ENCODE measurements at places on chromosomes 3 and 15.

DNA sequence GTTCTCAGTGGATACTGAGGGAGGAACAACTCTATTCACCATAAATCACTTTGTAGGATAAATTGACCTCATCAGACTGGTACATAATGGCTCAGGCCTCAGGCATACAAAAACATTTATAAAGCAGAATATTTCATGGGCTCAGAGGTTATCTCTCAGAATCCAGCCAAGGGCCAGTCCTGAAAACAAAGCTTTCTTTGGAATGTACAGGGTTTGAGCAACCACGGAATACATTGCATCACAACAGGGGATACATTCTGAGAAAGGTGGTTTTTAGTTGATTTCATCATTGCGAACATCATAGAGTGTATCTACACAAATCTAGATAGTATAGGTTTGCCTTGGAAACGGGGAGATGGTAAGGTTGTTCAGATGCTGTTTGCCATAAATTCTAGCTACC lies 33.4 kb upstream of the CTDSPL2 start:
- no peak for DNase-seq

GRCh38 chr3:153282355-153282754 lies 120.3 kb downstream of the RAP2B start:
- no peak for DNase-seq

DNA sequence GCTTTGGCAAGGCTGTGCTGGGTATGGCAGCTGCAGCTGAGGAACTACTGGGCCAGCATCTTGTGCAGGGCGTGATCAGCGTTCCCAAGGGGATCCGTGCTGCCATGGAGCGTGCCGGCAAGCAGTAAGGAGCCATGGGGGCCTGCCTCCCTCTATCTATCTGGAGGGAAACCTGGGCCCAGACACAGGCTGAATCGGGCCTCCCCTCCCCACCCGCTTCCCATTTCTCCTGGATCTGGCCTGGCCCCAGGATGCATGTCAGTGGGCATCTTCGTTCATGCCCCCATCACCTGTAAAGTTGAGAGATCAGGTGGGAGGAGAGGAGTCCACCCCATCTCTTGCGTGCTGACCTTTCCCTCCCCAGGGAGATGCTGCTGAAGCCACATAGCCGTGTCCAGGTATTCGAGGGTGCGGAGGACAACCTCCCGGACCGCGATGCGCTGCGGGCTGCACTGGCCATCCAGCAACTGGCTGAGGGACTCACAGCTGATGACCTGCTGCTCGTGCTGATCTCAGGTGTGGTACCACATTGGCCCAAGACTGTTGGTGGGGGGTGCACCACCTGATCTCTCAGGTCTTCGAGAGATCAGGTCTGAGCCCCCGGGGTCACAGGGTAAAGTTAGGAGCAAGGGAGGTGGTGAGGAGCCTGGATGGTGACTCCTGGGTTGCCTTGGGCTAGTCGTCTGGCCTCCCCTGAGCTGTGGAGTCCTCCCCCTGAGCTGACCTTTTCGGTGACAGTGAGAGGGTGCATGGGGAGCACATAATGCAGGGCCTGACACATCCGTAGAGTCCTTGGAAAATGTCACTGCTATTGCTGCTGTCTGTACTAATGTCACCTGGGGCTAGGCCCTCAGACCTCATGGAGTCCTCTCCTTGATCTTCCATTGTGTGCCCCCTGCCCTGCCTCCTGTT lies 3.2 kb downstream of the GLYCTK start:
- DNase-seq, result no peak

DNA sequence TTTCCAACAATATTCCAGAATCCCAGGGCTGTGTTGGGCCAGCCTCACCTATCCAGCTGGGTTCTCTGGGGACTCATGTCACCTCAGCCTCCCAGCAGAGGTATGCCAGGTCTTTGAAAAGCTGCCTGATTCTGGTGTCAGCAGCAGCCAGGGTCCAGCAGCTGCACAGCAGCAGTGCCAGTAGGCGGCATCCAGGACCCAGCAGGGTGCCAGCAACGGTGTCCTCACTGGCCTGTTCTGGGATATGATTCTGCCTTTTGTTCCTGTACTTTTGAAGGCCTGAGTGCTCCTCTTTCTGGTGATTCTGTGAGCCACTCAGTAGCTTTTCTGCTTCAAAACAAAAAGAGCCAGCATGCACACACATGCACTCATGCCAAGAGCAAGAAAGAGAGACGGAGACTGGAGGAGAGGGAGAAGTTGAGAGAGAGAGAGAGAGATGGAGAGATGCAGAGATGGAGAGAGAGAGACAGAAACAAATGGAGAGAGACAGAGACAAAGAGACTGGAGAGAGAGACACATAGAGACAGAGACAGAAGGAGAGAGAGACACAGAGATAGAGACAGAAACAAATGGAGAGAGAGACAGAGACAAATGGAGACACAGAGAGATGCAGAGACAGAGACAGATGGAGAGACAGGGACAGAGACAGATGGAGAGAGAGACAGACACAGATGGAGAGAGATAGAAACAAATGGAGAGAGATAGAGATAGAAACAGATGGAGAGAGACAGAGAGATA lies 205.7 kb downstream of the UACA start:
- DNase-seq, result no peak

- DNase-seq, result no peak
Observed at GRCh38 chr3:113600418-113601182, 68.2 kb downstream of the SIDT1 start.

GRCh38 chr3:73319179-73319769 lies 257.8 kb downstream of the EBLN2 start:
- DNase-seq, result no peak

GRCh38 chr15:58302832-58303231 lies 129.0 kb upstream of the LIPC start:
- DNase-seq, result no peak

DNA sequence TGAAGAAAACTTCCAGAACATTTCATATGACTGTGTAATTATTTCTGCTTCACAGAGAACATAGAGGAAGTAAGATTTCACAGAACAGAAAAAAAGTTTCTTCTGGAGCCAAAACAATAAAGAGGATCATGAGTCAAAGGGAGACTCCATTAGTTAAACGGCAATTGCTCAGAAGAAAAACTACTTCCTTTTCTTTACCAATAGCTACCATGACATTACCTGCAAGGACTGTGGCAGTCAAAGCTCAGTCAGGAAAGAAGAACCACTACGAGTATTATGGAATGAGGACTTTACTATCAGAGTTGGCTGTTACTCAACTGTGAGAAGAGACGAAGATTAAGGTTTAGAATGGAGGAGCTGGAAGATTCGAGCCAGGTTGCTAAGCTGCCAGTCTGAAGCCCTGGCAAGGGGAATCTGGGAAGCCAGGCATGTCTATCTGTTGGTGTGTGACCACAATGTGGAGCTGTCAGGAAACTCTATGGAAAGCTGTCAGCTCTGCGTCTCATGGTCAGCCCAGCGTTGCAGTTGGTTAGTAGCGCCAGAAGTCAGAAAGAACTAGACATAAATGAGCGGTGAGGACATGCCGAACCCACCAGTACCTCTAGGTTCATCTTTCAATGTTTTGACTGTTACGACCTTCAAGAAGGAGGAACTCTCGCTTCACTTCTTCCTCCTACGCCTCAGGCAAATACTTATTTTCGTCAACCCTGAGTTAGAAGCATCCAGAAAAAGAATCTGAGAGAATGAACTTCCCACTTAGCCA lies 604.3 kb downstream of the FGF12 start:
- no peak for DNase-seq

DNA sequence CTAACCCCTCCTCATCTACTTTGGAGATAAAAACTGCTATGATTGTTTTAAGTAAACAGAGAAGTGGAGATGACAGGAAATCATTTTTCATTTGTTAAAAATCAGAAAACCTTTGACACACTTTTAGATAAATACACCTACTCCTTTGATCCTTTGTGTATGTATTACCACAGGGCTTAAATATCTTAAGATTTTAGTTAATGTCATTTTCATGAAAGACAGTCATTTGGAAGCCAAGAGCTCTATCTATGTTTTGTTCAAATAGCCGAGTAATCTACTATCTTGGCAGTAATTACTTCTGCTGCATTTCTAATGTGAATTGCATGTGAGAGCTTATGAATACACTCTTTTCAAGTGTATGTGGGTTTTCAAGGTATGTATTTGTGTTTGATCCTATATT lies 2.0 kb downstream of the ARPP21 start:
- no peak for DNase-seq

All from stimulated activated CD8-positive, alpha-beta memory T cell treated with anti-CD3 and anti-CD28 coated beads, Interleukin-15, amount 100 ng/mL, for 24 hours (primary cell).